ENCODE measurements at places on chromosomes 3 and 15. TPM values are rescaled to one million over a fixed set of nuclear protein-coding genes. Genes with fewer than 3 reads are reported as not detected.

The MST1R gene
- 12.2 TPM for total RNA-seq

The CKMT1A gene
- total RNA-seq = not detected

The UPK1B gene
- 6.6 TPM for total RNA-seq

The GP5 gene
- total RNA-seq = not detected

The PAK6 gene
- 22.4 TPM for total RNA-seq

The CACNA1D gene
- 9.9 TPM for total RNA-seq

The ARGFX gene
- total RNA-seq = not detected

The HHATL gene
- total RNA-seq = 0.26 TPM

The CYP11A1 gene
- total RNA-seq = 0.26 TPM

The GNAT1 gene
- not detected for total RNA-seq

The GPR87 gene
- not detected for total RNA-seq

The ARNT2 gene
- total RNA-seq = 5.4 TPM

The REC114 gene
- not detected for total RNA-seq

The GOLGA6B gene
- not detected for total RNA-seq

The AGBL1 gene
- not detected for total RNA-seq

The SYNPR gene
- not detected for total RNA-seq

The CCDC13 gene
- total RNA-seq = 3.9 TPM

The FBXO40 gene
- not detected for total RNA-seq

The DNAH1 gene
- 6.0 TPM for total RNA-seq

The PLSCR2 gene
- not detected for total RNA-seq

The MAGI1 gene
- 63.6 TPM for total RNA-seq

All from body of pancreas (tissue), 4 donors.